ENCODE measurements at places on chromosomes 12 and 14. TPM values are rescaled to one million over a fixed set of nuclear protein-coding genes. Genes with fewer than 3 reads are reported as not detected.
A peak's percentile ranks its signal among the peaks of the same experiment; 100 is the strongest.

The LACRT gene
- total RNA-seq, result not detected

- no peak for DNase-seq
Measured at GRCh38 chr12:111318450-111318849, 50.4 kb downstream of the PHETA1 start.

- no peak for DNase-seq
Measured at GRCh38 chr12:67640863-67641262, 7.7 kb upstream of the DYRK2 start.

GRCh38 chr12:95773320-95773719 lies 17.2 kb downstream of the NTN4 start:
- DNase-seq, result no peak

- no peak for DNase-seq
Measured at GRCh38 chr14:23525611-23526010, 26.0 kb downstream of the ZFHX2 start.

GRCh38 chr14:51792809-51793208 lies 67.6 kb upstream of the GNG2 start:
- no peak for DNase-seq

DNA sequence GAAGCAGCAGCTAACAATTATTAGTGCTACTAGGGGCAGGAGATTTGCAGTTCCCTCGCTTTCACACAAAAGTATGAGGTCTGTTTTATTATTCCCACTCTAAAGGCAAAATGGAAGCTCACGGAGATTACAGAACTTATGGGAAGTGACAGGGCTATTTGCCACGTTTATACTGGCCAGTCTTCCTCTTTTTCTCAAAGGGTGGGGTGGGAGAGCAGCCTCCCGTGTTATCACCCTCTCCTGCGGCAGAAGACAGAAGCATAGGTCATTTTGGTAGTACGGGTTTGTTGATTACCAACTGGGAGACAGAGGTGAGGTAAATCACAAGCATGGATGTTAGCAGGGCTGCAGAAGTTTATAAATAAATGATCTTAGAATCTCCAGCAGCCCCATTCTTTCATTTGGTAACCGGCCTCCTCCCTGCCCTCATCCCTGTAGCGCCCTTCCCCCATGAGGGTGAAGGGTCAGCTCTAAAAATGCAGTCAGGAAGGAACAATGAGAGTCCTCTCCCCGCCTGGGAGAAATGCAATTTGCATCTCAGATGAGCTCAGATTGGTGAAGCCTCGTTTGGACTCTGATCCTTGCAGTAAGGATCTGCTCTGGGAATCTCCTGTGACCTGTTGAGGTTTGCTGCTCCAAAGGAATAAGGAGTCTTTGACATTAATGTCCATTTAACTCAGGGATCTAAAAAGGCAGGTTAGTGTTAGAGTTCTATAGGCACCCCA lies 44.7 kb upstream of the SINHCAF start:
- no peak for DNase-seq

- no peak for DNase-seq
Measured at GRCh38 chr12:121344506-121344905, 7.7 kb downstream of the ANAPC5 start.

DNA sequence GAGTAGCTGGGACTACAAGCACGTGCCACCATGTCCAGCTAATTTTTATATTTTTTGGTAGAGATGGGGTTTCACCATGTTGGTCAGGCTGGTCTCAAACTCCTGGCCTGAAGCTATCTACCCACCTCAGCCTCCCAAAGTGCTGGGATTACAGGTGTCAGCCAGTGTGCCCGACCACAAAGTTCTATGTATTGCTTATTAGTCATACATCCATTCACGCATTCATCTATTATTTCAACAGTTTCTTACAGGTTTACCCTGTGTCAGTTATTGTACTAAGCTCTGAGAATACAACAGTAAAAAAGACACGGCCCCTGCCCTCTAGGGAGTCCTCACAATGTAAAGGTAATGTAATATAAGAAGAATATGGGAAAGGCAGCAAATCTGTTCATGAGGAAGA lies 188.9 kb upstream of the BTG1 start:
- DNase-seq, result no peak

- DNase-seq, result no peak
Measured at GRCh38 chr14:78595797-78596196, 425.6 kb downstream of the NRXN3 start.

- DNase-seq, result no peak
Measured at GRCh38 chr12:104304261-104305009, 896 bp downstream of the EID3 start.

DNA sequence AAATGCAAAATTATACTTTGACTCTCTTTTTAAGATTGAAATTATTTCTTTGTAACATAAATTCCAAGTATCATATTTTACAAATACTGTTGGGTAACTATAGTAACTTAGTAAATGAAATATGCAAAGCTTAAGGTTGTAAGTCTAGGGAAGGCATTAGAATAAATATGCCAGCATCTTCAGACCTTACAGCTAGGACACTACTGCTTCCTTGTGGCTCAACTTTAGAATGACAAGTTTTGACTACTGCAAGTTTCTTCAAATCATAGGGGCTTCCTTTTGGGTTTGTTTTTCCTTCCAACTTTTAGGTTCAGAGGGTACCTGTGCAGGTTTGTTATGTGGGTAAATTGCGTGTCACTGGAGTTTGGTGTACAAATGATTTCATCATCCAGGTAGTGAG lies 17.7 kb upstream of the ANP32D start:
- peak; percentile 43 for DNase-seq

DNA sequence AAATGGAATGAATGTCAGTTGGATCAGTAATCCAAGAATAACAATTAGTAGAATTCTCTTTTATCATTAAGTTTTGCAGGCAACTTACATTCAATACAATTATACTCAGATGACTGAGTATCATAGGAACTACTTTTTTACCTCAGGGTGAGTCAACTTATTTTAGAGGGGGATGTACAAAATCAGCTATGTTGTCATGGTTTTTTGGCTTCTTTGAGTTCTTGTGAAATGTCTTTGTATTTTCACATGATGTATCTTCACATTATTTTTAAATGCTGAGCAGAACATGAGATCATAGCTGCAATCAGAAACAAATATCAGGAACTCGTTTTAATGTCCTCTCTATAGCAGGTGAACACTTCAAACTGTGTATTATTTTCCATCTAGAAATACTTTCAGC lies 65.3 kb upstream of the PTPRR start:
- DNase-seq, result no peak

DNA sequence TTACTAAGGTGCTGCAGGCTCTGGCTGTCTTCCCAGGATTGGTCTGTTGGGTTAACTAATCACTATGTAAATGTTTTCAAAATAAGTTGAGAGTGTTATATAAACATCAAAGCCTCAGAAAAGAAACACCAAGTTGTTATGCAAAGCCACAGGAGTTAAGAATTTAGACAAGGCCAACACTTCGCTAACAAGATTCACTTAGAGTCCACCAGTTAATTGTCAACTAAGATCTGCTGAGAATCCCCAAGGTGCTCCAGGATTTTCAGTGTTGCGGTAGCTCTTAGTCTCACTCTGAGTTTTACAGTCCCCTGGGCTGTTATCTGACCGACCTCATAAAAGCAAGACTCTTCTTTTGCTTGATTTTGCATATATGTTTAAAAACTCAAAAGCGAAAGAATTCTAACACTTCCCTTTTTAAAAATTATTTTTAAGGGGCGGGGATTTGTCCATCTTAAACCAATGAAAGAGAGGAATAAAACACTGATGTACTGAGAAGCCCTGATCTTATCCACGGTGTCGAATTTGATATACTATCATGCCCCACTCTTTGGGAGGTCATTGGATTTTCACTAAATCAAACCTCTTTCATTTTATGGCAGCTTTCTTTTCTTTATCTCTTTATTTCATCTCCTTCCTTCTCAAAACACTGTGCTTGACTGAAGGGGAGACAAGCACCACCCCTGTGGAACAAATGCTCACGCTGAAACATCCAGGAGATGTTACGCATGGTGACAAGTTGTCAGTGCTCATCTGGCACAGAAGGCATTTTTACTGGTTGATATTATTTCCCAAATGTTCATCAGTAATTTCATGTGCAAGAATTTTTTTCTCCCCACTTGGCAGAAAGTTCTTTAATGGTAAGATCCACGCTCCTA lies 7.0 kb downstream of the NIN start:
- no peak for DNase-seq

GRCh38 chr14:94805680-94806288 lies 35.9 kb upstream of the GSC start:
- DNase-seq, result no peak

- no peak for DNase-seq
Measured at GRCh38 chr12:12159988-12160387, 89.2 kb downstream of the BCL2L14 start.

DNA sequence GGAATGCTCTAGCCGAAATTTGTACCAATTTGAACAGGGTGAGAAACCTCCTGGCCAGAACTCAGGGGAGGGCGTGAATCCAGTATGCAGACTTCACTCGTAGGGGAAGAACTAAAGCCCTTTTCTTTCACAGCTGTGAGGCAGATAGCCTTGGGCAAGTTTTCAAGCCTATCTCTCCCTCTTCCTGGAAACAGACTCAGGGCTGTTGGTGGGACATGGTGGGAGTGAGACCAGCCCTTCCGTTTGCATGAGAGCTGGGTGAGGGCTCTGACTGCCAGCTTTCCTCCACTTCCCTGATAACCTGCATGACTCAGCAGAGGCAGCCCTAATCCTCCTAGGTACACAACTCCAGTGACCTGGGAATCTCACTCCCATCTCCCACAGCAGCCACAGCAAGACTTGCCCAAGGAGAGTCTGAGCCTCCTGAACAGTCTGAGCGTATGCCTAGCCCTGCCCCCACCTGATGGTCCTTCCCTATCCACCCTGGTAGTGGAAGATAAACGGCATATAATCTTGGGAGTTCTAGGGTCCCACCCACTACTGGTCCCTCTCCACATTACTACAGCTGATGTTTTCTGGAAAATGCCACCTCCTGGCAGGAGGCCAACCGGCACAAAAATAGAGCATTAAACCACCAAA lies 170.1 kb upstream of the AMIGO2 start:
- DNase-seq, result no peak
